NCI-H446 (cell line): ENCODE measurements at places on chromosomes 7 and 10.

GRCh38 chr7:134804854-134805253, 25.4 kb downstream of the CALD1 start:
- DNase-seq = no peak

- no peak for DNase-seq
Observed at GRCh38 chr7:131369354-131369753, 41.7 kb downstream of the MKLN1 start.

- no peak for DNase-seq
Observed at GRCh38 chr10:70747192-70747965, 37.8 kb downstream of the TBATA start.

DNA sequence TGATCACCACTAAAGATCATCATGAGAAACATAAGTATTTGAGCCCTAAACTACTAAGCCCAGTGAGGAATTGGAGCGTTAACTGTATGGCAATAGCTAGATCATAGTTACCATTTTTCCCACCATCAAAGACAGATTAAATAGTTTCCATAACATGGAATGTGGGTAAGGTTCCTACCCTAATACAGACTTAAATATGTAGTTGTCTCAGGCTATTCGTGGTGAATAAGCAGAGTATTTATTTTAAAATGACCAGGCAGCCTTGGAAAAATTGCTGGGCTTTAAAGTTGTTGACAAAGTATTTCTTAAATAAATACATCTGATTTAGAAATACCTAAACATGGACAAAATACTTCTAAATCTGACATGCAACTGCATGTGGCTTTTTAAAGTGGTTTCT, 106.8 kb downstream of the NT5C2 start:
- no peak for DNase-seq

- DNase-seq = no peak
Observed at GRCh38 chr7:15750727-15751126, 64.2 kb upstream of the MEOX2 start.

DNA sequence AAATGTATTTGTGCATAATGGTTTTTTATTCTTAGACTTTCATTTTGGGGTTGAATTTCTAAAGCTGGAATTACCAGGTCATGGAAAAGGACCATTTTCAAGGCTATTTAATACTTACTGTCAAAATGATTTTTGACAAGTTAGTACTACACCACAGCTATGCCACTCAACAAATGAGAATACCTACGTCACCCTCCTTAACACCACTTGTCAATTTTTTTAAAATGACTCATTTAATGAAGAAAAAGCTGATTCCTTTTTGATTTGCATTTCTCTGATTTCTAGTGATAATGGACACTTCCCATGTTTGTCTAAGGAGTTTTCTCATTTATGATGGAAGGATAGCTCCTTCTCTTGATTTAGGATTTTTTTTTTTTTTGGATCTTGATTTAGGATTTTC, 63.3 kb downstream of the VSTM4 start:
- DNase-seq = no peak

DNA sequence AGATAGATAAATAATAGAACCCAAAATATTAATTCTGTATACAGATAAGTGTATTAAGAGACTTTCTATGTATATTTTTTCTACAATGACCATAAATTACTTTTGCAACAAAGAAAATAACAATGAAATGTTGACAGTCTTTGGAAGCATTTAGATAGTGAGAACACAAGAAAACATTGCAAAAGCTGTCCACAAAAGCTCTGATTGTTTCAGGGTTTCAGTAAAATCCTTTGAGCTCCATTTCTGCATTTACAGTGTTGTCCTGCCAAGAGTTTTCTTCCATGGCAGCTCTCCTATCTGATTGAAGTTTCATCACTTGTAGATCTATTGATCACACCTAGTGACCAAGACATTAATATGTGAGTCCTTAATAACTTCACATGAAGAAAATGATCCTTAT, 321.8 kb downstream of the GPR37 start:
- DNase-seq = no peak

DNA sequence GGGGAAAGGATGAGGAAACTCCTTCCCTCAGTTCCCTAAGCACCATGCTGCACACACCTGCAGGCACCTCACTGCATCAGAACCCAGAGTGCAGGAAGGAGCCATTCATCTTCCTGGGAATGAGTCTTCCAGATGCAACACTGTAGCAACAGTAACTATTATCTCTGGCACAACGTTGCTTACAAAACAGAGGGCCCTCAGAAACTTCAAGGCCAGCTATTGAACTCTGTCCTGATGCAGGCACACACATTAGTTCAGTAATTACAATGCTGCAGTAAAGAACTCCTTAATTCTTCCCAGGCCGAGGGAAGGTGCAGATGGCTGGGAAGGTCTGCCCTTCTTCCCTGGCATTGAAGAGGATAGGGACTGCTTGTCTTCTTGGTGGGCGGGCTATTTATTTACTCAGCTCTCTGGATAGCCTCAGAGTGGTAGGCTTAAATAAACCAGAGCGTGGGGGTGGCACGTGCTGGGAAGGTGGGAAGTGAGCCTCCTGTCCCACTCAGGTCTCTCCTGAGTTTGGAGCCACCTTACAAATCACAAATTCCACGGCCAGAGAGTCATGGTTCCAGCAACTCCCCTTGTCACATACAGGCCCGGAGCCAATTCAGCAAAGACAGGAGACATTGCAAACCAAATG, 125.1 kb upstream of the JCAD start:
- no peak for DNase-seq

DNA sequence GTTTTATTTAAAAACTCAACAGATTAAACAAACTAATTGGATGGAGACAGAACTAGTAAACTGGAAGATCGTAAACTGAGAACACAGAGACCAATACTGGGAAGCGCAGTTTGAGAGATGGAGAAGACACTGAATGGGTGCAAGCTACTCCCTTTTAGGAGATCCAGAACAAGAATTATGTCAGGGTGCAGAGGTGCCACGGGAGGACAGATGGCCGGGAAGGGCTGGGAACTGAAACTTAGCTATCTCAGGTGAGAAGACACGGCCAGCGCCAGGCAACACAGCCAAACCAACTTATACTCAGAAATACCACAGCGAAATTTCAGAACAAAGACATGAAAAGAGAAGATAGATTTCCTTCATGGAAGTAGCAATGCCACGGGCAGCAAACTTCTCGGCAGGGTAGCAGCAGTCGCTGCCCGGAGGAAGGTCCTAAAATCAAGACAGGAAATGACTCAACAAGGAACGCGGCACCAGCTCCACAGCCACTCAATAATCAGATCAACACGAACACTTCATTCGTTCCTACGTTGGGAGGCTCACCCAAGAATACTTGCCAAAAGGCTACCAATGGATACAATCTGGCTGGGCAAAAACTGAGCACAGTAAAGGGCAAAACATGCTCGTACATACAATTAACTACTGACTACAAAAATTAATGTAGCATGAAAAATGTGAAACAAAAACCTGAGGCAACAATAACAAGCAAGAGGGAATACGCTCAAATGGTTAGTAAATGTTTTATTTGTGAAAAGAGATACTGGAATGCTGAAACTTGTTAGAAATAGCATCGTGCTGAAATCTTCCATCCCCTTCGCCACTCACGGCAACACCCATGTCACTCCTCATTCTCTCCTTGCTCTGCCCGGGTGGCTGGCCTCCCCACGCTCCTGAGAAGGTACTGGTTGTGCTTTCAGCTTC, 2.2 kb upstream of the LRRC27 start:
- DNase-seq = no peak

DNA sequence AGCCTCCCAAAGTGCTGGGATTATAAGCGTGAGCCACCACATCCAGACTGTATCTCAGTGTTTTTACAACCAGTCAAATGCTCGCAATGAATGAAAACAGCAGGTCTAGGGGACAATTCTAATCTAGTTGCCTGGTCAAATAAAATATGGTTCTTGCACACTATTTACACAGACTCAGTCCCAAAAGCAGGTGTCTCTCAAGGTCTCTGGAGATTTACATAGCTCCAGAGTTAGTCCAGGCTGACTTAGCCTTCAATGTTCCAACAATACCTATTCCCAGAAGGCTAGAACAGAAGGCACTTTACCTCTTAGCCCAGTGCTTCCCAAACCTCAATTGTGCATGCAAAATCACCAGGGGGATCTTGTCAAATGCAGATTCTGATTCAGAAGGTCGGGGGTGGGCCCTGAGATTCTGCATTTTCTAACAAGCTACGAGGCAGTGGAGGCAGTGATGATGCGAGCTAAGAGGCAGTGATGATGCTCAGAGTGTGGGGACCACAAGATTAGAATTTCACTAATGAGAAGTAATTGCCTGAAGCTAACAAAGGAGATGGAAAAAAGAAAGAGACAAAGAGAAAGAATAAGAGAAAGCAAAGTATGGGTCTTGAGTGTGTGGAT, 6.4 kb downstream of the KIAA1549 start:
- no peak for DNase-seq

GRCh38 chr7:118076564-118076963, 107.4 kb upstream of the LSM8 start:
- no peak for DNase-seq

- DNase-seq = no peak
Observed at GRCh38 chr7:121160150-121161008, 168.4 kb upstream of the WNT16 start.

- no peak for DNase-seq
Observed at GRCh38 chr7:80869106-80869784, 49.6 kb downstream of the SEMA3C start.

DNA sequence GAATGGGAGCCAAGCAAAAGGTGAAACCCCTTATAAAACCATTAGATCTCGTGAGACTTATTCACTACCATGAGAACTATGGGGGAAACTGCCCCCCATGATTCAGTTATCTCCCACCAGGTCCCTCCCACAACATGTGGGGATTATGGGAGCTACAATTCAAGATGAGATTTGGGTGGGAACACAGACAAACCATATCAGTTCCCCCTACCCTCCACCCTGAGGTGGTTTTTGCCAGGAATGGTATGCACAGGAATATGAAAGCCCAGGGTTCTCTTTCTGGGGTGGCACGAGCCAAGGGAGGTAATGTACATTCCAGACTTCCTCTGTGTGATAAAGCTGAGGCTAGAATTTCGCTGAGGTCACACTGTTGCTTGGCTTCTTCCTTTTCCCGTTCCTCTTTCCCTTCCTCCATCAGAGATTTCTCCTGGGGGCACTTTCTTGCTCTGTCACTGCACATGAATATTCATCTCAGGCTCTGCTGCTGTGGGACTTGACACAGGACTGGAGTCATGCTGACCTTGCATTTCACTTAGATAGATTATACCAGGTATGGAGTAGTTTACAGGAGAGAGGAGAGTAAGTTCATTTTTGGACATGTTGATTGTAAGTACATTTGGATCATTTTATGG, 347.0 kb upstream of the MTPN start:
- no peak for DNase-seq

DNA sequence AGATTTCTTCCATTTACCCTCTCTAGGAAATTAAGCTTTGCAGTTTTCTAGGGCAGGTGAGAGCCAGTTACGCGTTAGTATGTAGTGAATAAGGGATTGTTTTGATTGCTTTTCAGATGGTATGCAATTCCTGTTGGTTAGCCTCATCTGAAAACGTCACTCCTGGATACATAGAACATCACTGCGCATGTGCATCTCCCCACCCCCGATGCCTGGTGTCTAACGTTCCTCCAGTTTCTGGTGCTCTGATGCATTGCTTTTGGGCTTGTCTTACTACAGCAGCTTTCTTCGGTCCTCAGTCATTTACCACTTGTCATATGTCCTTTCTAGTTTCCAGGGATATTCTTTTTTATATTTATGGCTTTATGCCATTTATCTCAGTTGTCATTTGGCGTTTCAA, 22.5 kb downstream of the MLLT10 start:
- no peak for DNase-seq

GRCh38 chr7:76358011-76358480, 745 bp downstream of the YWHAG start:
- DNase-seq = no peak

DNA sequence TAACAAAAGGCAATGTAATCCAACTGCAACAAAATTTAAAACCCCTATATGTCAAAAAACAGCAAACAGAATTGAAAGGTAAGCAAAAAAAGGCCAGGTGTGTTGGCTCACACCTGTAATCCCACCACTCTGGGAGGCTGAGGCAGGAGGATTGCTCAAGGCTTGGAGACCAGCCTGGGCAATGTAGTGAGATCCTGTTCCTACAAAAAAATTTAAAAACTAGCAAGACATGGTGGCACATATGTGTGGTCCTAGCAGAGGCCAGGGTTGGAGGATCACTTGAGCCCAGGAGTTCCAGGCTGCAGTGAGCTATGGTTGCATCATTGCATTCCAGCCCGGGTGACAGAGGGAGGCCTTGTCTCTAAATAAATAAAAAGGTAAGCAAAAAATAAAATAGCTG, 212.1 kb upstream of the KLF14 start:
- DNase-seq = no peak

GRCh38 chr7:30598121-30598876, 3.6 kb downstream of the GARS1 start:
- DNase-seq = no peak

DNA sequence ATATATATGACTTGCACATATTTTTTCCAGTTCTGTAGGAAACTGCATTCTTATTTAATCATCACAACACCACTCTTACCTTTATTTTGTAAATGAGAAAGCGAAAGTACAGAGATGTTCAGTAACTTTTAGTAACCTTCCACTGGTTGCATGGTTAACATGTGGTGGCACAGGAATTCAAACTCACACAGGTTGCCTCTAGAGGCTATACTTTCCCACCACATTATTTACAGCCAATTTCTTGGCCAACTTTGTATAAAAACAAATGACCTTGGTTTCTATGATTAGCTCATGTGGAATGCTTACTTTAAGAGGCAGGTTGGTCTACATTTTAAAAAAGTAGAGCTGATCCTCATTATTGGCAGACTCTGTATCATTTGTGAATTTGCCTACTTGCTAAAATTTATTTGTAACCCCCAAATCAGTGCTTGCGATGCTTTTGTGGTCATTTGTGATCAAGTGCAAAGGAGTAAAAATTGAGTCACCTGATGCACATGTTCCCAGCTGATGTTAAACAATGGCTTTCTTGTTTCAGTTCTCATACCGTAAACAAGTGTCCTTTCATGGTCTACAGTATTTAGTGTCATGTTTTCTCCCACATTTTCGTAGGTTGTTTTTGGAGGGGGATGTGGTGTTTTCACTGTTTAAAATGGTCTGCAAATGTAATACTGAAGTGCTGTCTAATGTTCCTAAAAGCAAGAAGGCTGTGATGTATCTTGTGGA, 14.8 kb downstream of the BBS9 start:
- DNase-seq = no peak

DNA sequence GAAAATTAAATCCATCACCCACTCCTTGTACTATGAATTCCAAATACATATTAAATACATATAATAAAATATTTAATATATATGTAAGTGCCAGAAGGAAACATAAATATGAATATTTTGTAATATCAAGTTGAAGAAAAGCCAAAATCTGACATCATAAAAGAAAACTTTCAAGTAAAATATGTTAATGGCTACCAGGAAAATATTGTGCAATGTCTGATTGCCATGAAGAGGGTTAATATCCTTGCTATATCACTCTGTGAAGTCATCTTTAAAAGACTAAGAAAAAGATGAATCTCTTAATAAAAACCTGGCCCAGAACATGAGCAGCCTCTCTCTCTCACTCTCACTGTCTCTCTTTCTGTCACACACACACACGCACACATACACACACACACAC, 130.2 kb downstream of the EGFR start:
- DNase-seq = no peak

- DNase-seq = no peak
Observed at GRCh38 chr7:129783584-129783919, 169.2 kb downstream of the UBE2H start.
